ENCODE measurements at places on chromosomes 5 and 9.
A peak's percentile ranks its signal among the peaks of the same experiment; 100 is the strongest.

GRCh38 chr9:108812396-108813025 is 43.3 kb downstream of the ACTL7B start:
- no peak for DNase-seq

DNA sequence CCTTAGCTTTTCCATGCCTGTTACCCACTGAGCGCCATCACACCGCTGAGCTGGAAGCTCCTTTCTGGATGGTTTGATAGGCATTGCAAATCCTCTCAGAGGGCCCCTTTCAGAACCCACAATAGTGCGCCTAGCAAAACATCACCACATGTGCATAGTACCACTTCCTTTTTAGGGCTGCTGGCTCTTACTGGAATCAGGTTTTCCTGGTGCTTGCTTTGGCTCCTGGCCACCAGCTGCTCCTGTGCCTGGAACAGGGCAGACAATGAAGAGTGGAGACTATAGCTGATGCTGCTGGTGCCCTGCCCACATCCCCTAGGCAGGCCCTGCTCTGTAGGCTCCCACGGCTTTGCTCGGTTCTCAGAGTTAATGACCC is 163.6 kb upstream of the SEMA6A start:
- no peak for DNase-seq

GRCh38 chr5:172722327-172722815 is 48.6 kb downstream of the DUSP1 start:
- peak; percentile 33 for DNase-seq

DNA sequence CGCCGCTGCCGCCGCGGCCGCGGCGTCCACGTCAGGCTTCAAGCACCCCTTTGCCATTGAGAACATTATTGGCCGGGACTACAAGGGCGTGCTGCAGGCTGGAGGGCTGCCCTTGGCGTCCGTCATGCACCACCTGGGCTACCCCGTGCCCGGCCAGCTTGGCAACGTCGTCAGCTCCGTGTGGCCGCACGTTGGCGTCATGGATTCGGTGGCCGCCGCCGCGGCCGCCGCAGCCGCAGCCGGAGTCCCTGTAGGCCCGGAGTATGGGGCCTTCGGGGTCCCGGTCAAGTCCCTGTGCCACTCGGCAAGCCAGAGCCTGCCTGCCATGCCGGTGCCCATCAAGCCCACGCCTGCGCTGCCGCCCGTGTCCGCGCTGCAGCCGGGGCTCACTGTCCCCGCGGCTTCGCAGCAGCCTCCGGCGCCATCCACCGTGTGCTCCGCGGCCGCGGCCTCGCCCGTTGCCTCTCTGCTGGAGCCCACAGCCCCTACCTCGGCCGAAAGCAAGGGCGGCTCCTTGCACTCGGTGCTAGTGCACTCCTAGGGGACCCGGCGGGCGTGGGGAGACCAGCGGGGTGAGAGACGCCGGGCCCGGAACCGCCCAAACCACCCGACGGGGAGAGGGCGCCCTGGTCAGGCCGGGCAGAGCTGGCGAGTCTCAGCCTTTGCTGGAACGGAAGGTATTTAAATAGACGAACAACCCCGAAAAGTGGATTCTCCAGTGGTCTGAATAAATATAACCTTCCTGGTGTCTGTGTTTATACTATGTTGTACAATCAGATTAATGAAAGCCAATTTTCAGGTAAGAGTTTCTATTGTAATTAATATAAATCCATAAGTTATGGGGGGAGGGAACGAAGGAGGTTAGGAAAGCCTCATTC is 1.2 kb downstream of the FOXB2 start:
- no peak for DNase-seq

DNA sequence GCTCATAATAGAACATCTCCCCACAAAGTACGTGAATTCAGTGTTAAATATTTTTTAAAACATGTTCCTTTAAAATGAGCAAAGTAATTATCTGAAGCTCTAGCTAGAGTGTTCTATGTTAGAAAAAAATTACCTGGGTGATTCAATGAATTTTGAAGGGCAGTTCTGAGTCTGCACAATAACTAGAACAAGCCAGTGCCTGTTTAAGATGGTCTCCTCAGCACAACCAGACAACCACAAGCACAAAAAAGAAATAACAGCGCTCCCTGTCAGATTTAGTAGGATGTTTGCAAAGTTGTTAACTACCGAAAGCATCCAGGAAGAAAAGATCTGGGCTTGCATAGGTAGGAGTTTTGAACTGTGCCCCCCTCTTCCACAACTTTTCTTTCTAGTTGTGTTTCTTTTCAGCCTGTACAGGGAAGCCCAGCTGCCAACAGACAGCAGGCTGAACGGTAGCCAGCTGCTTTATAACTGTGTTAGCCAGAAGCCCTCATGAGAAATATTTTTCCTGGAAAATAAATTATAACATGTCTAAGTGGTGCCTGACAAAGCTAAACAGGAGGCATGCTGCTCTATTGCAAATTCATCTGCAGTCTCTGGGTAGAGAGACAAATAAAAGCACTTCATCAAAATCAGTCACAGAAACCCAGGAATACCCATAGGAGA is 1026.9 kb downstream of the MAT2B start:
- DNase-seq: no peak

- no peak for DNase-seq
These were observed 580.2 kb upstream of the PTPRD start for GRCh38 chr9:11192993-11193392.

DNA sequence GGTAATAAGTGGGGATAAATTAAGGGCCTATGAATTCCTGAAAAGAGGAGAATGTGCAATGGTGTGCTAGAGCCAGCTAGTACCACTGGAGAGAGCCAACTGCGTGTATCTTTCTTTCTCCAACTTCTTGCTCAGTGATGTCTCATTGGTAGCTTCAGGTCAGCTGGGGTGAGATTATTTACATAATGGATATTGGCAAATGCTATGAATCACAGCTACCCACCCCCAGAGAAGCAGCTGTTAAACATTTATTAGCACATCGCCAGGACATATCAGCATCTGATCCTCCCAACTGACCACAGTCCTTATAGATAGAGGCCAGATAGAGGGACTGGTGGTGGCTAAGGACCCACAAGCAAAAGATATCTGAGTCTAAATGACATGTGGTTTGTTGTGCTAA is 421.3 kb downstream of the ACTL7B start:
- DNase-seq: no peak

GRCh38 chr5:105218018-105218417 is 1655.4 kb upstream of the NUDT12 start:
- no peak for DNase-seq

DNA sequence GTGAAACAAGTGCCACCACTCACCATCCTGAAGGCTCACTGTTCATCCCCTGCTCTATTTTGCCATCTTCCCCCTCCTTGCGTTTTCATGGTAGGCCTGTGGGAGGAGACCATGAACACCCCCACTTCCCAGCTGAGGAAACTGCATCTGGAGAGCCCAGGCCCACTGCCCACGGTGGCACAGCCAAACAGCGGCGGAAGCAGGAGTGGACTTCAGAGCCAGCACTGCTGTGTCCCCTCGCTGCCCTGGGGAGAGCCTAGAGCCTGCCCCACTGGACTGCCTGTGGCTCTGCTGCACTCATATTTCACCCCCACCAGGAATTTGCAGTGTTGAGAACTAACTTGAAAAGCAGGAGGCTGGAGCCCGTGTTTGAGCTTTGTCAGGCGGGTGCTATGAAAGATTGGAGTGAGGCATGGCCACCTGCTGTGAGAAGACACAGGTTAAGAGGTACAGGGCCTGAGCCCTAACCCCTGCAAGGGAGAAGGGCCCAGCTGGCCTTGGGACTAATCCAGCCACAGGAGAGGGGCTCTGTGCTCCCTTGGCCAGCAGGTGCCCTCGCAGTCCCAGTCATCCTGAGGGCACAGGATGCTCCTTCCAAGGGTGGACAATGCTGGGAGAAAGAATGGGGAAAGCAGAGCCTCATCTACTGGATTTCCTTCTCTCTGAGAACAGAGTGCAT is 79.0 kb downstream of the MACROH2A1 start:
- no peak for DNase-seq

GRCh38 chr5:145946112-145946861 is 9.9 kb downstream of the SH3RF2 start:
- peak; percentile 95 for DNase-seq

DNA sequence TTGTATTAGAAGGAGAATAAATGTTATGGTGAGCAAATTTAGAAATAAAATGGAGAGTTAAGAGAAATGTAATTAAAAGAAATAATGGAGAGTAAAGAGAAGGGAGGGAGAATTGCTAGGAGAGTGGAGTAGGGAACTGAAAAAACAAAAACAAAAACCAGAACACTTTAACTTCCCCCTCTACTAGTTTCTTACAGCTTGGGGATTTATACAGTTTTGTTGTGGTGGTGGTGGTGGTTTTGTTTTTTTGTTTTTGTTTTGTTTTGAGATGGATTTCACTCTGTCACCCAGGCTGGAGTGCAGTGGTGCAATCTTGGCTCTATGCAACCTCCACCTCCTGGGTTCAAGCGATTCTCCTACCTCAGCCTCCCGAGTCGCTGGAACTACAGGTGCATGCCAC is 322.4 kb downstream of the TMEM167A start:
- no peak for DNase-seq

DNA sequence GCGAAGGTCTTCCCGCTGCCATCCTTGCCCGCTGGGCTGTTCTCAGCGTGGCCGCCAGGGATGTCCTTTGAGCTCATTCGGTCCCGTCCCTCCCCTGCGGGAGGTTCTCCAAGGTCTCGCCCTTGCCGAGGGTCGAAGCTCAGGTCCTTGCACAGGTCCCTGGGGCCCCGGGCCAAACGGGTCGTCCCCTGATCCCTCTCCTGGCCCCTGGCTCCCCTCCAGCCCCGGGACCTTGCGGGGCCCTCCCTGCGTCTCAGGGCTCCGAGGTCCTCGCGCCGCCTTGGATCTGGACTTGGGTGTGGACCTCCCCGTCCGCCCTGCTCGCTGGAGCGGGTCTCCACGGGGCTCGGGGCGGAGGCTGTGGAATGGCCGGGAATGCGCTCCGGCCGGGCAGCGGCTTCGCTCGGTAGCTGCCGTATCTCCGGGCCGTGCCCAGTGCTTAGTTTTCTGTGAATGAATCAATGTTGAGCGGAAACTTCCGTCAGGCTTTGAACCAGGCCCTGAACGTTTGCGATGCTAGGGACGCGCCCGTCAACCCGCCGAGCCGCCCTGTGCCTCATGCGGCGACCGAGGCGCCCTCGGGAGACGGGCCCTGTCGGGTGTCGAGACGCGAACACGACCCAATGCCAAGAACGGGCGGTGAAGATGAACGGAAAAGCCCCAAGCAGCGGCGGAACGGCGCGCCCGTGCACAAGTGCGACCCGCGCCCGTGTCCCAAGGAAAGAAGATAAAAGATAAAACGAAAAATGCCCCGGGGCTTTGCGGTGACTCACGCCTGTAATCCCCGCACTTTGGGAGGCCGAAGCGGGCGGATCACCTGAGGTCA is 780 bp downstream of the RNU6ATAC start:
- DNase-seq: peak; percentile 75

- DNase-seq: no peak
These were observed 151.1 kb downstream of the ARL15 start for GRCh38 chr5:54159153-54159892.

DNA sequence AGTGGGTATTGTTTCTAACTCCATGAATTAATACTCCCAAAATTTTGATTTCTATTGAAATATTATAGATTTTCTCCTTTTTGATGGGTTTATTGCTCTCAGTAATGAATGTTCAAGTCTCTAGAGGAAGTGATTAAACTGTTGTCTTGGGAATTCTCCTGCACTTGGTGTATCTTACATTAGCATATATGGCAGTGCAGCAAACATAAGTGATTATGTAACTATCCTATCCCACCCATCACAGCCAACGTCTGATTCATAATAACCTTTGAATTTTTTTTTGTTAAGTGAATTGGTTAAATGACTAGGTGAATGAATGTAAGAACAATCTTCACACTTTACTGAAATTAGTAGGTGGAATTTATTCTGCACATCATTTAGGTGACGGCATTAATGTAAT is 483.7 kb downstream of the TAF11L14 start:
- DNase-seq: no peak

DNA sequence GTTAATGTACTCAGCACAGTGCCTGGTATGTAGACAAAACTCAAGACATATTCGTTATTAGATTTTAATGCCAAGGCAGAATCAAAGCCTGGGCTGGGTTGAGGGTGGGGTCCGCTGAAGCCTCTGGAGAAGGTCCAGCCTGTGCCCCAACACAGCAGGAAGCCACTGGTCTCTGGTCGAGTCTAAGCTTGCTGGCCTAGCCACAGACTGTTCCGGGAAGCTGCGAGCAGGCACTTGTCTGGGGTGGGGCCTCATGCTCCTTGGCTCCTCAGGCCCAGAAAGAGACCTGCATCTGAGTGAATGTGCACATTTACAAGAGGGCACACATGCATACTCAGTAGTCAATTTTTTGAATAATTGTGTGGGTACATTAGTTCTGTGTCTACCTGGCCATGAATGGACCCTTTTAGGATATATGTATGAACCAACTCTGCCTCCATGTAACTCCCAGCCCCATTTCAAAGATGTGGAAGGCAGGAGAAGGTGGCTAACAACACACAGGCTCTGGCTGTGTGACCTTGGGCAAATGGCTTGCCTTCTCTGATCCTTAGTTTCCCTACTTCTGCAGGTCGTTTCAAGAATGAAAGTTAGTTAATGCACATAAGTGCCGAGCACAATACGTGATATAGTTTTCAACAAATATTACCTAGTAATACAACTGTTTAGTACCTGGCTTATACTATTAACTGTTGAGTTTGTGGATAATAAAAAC is 18.3 kb downstream of the FAT2 start:
- no peak for DNase-seq

DNA sequence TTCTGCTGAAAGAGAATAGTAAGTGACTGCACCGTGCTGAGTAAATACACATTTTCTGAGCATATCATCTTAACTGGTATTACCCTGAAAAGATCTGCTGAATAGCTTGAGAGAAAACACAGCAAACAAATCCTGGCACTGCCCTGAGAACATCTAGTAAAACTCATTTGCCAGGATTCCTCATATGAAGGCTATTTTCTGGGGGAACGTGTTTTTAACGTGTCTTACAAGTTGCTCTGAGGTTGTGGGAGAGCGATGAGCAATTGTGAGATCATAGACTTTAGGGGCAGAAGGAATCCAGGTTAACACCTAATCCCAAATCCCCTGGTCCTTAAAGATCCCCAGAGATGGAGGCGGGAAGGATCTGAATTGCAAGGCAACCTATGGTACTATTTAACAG is 331.9 kb upstream of the RFX3 start:
- DNase-seq: no peak

DNA sequence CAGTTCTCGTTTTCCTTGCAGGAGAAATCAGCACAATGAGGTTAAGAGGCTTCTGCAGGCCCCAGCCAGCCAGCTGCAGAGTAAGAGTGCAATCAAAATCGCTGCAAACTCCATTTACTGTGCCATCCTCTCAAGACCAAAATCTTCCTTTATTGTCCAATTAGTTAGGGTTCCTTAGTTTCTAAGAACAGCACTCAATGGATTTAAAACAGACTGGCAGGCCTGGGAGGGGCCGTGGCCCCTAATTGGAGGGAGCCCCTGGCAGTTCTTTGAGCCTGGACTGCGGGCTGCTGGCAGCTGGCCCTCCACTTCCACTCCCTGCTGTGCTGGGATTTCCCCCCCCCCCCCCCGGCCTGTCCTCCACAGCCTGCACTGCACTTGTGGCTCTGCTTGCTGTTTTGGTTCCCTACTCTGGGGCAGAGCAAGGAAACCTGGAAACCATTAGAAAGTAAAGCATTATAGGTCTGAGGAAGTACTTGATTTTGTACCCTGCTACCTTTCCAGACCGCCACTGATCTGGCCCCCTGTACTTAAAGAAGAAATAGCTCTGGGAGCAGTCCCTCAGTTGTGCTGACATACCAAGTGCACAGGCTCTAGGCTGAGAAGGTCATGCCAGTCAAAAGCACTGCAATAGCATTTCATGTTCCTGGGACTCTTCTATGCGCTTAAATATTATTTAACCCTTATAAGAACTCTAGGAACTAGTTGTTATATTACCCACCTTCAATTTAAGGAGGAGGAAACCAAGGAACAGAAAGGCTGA is 129.0 kb downstream of the APBA1 start:
- DNase-seq: no peak

Data from activated CD4-positive, alpha-beta T cell treated with anti-CD3 and anti-CD28 coated beads, Interleukin-10, Interleukin-2, amounts not matched to agents 100 ng/mL and 50 ng/mL, durations not matched to agents 16 hours and 8 hours (primary cell).